ENCODE measurements at places on chromosomes 1 and 21. TPM values are rescaled to one million over a fixed set of nuclear protein-coding genes. Genes with fewer than 3 reads are reported as not detected.

KTI12 gene
- 19.2 TPM for total RNA-seq

MATN1 gene
- 0.28 TPM for total RNA-seq

RXFP4 gene
- under 0.01 TPM for total RNA-seq

SPATA21 gene
- not detected for total RNA-seq

DTL gene
- total RNA-seq, result 31.8 TPM

TMEM52 gene
- total RNA-seq, result 0.19 TPM

NPR1 gene
- 0.85 TPM for total RNA-seq

SAMSN1 gene
- total RNA-seq, result not detected

CCDC17 gene
- total RNA-seq, result 0.58 TPM

KDF1 gene
- 0.28 TPM for total RNA-seq
